SJCRH30 (cell line): ENCODE measurements at places on chromosomes 7 and 10. TPM values are rescaled to one million over a fixed set of nuclear protein-coding genes. Genes with fewer than 3 reads are reported as not detected.

The DRGX gene
- 15.0 and 17.8 TPM in 2 replicates for total RNA-seq

The UNCX gene
- total RNA-seq = 0.08 and 0.30 TPM in 2 replicates

The PLOD3 gene
- total RNA-seq = 53.0 and 59.7 TPM in 2 replicates

The GPNMB gene
- 0.85 and 1.3 TPM in 2 replicates for total RNA-seq

The RHOBTB1 gene
- 23.0 and 23.6 TPM in 2 replicates for total RNA-seq

The GIMAP8 gene
- not detected in 2 replicates for total RNA-seq

The FZD8 gene
- 36.1 and 39.3 TPM in 2 replicates for total RNA-seq

The UCN3 gene
- 0.10 and 0.20 TPM in 2 replicates for total RNA-seq

The NUTM2D gene
- 0.59 and 0.89 TPM in 2 replicates for total RNA-seq

The HTR7 gene
- total RNA-seq = 0.25 and 0.26 TPM in 2 replicates

The STEAP2 gene
- 0.08 and 0.10 TPM in 2 replicates for total RNA-seq

The INHBA gene
- total RNA-seq = 0.08 TPM in 1 of 2 replicates, not detected in the other

The ATXN7L1 gene
- total RNA-seq = 5.9 and 6.2 TPM in 2 replicates

The MMRN2 gene
- 1.6 and 1.9 TPM in 2 replicates for total RNA-seq

The AQP1 gene
- 29.4 and 31.4 TPM in 2 replicates for total RNA-seq

The LSM8 gene
- total RNA-seq = 76.8 and 92.0 TPM in 2 replicates

The LIPN gene
- total RNA-seq = not detected in 2 replicates

The NEBL gene
- total RNA-seq = 0.08 and 0.20 TPM in 2 replicates

The TMEM184A gene
- total RNA-seq = not detected in 2 replicates

The ASAH2 gene
- total RNA-seq = 1.2 and 1.7 TPM in 2 replicates

The LIPJ gene
- total RNA-seq = not detected in 2 replicates

The TEX36 gene
- total RNA-seq = not detected in 2 replicates

The ASB10 gene
- total RNA-seq = not detected in 2 replicates

The ZNF853 gene
- 10.6 and 10.9 TPM in 2 replicates for total RNA-seq

The CLDN4 gene
- total RNA-seq = 0.06 and 0.08 TPM in 2 replicates

The TNS3 gene
- total RNA-seq = 57.6 and 65.1 TPM in 2 replicates

The AGR2 gene
- total RNA-seq = not detected in 2 replicates

The GDF2 gene
- total RNA-seq = not detected in 2 replicates

The SLC13A1 gene
- 0.03 and 0.14 TPM in 2 replicates for total RNA-seq

The PLXNA4 gene
- total RNA-seq = 11.2 and 11.5 TPM in 2 replicates

The OR2A7 gene
- not detected in 2 replicates for total RNA-seq

The NUP205 gene
- 210 and 212 TPM in 2 replicates for total RNA-seq

The NPC1L1 gene
- not detected in 2 replicates for total RNA-seq

The SPDYE2 gene
- total RNA-seq = 0.10 TPM in 1 of 2 replicates, not detected in the other

The AHCYL2 gene
- 10.2 and 10.9 TPM in 2 replicates for total RNA-seq
